ENCODE measurements at places on chromosomes 6 and 20.

DNA sequence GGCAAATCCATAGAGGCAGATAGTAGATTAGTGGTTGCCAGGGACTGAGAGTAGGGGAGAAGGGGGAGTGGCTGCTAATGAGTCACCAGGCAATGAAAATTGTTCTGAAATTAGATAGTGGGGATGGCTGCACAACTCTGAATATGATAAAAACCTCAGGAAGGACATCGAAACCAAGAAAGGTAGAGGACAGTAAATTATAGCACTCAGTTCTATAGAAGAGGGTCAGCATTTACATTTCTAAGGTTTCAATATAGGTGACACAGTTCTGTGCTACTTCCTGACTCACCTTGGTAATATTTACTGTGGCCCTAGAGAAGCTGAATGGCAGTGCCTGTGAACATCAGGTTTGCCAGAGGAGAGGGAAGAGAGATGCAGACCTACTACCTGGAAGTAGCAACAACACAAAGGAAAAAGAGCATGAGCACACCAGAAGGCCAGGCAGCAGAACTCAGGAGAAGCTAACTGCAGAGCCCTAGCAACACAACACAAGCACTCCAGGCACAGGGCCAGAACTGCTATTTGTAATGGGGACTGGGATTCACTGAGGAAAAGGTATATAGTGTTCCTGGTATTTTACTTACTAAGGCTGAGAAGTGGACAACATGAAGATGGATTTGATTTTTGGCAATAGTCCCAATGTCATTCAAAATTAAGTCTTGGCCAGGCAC lies 75.9 kb downstream of the PLCG1 start:
- no peak for DNase-seq

DNA sequence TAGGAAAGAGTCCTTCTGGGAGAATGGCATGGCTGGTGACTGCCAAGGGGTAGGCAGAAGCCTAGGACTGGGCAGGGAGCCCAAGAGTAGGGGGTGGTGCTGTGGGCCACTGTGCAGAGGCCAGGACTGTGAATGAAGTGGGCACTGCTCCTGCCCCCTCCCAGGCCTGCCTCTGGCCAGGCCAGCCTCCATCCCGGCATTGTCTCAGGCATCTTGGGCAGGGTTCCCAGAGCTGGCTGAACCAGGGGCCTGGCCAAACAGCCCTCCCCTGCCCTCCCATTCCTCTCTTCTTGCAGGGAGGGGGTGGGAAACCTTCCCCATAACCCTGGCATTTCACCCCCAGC lies 81.6 kb downstream of the MRPL14 start:
- no peak for DNase-seq

- no peak for DNase-seq
Observed at GRCh38 chr20:25310921-25311728, 63.2 kb downstream of the PYGB start.

- no peak for DNase-seq
Observed at GRCh38 chr6:169370054-169370453, 116.4 kb upstream of the THBS2 start.

DNA sequence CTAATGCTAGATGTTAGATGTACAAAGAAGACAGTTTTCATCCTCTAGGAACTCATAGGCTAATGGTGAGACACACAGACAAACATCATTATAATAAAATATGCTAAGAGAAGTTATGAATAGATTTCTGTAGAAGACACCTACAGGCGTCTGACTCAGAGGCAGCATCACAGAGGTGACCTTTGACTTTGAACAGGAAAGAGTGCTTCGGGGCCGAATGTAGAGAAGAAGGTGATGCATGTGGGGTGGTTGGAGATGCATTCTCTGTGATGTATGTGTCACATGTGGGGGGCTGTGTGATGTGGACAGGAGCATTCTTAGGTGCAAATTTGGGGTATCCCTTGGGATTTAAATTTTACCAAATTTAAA lies 6.8 kb downstream of the GUCA1A start:
- no peak for DNase-seq

DNA sequence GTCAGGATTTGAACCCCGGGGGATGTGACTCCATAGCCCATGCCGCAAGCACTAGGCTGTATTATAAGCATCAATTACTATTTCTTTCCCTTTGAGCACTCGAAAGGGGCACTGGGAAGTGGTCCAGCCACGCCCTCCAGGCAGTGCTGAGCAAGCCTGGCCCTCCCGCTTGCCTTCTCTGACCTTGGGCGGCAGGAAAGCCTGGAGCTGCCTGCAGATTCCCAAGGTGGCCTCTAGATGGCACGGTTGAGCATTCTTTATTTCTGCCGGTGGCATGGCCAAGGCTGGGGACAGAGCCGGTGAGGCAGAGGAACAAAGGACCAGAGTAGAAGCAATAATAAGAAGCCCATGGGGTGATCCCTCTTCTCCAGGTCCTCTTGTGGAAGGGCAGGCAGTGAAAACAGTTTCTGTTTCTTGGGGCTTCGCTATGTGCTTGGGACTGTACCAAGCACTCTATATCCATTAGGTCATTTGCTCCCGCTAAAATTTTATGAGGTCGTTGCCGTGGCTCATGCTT lies 32.0 kb downstream of the ARHGAP40 start:
- DNase-seq = peak; percentile 23

DNA sequence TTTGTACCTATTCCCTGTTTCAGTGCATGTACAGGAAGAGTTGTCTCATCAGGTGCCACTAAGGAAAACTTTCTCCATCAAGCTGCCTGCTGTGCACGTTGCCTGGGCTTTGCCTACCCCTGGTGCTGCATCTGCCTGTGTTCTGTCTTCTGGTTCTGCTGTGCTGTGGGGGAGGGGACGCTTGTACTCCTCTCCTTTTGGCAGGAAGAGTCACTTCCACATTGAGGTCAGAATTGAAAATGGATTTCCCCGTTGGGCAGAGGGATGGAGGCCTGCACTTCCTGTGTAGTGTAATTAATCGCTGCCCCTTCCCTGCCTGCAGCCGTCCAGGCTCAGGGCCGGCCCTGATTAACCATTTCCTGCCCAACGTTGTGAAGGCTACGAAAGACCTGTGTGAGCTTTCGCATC lies 153.3 kb downstream of the SCML4 start:
- no peak for DNase-seq

GRCh38 chr6:98894810-98895209 lies 52.9 kb downstream of the FBXL4 start:
- no peak for DNase-seq

DNA sequence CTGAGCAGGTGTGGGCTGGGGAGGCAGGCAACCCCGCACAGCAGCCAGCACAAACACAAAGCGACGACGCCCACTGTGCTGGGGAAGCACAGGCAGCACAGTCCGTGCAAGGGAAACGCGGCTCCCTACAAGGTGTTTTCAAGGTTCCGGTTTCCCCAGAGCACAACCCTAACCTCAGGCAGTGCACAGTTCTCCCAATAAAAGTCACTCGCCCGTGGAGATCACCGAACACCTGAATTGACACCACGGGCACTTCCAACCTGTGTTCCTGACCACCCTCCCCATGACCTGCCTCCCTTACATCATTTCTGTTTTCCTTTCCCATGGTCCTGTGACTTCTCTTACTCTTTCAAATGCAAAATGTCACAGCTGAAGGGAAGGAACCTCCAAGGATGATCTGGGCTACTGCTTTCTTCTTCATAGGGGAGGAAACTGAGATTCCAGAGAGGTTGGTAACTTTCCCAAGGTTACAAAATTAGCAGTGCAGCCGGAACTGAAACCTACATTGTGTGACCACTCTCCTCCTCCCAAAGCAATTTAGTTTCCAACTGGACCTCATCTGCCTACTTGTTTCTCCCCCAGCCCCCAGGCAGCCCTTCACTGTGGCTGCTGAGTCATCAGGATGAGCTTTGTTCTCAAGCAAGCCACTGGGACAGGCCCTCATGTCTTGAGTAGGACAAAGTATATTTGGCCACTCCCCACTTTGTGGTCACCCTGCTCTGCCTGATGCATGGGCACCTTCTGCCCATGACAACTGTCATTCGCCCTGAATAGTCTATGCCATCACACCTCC lies 125.3 kb downstream of the ATXN1 start:
- no peak for DNase-seq

- no peak for DNase-seq
Observed at GRCh38 chr20:4961746-4962145, 39.6 kb downstream of the SLC23A2 start.

GRCh38 chr6:141658696-141659095 lies 474.0 kb upstream of the GJE1 start:
- no peak for DNase-seq

DNA sequence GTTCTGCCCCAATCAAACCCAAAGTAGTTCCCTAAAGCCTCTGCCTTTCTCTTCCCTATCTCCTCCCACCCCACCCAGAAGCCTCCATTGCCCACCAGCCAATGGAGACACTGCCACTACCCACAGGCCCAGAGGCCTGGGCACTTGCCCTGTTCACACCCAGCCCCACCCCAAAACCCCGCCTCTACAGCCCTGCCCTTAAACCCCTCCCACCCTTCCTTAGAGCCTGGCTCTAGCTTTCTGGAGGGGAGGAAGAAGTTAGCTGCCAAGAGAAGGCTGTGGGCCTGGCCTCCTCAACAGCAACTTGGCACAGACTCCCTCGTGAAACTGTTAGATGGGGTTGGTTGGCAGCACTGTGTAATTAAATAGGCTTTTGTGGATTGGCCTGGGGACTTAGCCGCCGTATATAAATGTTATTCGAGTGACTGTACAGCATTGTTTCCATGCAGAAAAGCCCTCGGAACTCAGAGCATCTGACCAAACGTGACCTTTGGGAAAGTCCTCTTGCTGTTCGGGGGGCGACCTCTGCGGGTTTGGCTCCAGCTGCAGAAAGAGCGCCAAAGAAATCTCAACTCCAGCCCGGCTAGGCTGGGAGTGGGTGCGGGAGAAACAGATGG lies 31.4 kb downstream of the COL11A2 start:
- no peak for DNase-seq

DNA sequence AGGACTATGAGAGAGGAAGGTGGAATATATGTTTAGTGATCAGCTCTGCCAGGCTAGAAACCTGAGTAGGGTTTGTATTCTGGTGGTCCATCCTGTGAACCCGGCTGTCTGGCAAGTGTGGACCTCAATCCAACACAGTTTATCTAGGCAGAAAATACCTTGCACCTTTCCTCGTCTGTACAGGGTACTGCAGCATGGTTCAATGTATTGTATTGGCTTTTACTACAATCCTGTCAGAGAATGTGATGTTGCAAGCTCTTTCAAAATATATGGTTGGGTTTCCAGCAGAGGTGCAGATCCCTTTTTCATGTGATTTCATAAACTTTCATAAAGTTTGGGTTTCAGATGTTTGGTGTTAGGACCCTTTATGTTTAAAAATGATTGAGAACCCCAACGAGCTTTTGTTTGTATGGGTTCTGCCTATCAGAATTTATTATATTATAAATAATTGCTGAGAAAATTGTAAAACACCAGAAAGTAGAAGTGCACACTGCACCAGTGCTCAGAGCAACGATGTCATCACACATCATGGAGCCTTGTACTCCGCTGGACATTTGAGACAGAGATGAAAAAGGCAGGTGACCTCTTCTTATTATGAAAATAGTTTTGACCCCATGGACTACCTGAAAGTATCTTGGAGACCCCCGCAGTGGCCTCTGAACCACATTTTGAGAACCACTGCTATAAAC lies 106.6 kb downstream of the RTN4IP1 start:
- no peak for DNase-seq

DNA sequence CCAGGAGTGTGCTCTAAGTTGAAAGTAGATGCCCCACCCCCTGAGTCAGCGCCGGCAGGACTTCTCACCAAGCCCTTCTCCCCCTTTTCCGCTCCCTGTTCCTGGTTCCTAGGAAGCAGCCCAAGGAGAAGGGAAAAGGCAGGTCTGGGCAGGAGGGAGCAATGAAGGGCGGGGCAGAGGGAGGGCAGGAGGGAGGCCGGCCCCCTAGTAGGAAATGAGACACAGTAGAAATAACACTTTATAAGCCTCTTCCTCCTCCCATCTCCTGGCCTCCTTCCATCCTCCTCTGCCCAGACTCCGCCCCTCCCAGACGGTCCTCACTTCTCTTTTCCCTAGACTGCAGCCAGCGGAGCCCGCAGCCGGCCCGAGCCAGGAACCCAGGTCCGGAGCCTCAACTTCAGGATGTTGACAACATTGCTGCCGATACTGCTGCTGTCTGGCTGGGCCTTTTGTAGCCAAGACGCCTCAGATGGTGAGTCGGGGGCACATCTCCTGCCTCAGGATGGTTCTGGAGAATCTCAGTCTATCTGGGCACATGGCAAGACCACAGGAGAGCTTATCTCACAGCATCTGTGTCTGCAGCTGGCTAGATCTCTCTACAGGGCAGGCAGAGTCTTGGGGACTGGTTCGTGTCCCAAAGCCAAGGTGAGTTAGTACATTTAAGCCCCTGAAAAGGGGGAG lies at the start of gene PROCR:
TSS of gene PROCR (plus strand) at position 320 of the 681 bp plus-strand sequence. CDS start at position 403, 83 bp downstream.
- DNase-seq = no peak
